Muscle of arm (tissue), 14 donors: ENCODE measurements at places on chromosomes 5 and 9.

- no peak for DNase-seq
Measured at GRCh38 chr5:89065919-89066318, 182.9 kb upstream of the MEF2C start.

DNA sequence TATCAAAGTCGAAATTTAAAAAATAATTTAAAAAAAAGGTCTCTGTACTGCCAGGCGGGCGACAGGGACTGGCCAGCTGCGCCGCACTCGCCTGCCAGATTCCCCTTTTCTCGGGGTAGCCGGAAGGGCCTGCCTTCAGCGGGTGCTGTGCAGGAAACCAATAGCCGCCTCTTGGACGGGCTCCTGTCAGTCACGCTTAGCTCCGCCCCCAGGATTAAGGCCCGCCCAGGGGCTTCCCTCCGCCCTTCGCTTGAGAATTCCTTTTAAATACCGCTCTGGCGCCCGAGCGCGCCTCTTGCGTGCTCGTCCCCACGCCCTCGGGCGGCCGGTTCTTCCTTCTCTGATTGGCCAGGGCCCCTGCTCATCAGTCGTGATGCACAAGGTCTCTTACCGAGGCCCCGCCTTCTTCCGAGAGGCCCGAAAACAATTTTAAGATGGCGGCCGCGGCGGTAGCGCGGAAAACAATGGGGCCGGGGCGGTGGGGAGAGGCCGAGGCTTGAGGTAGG lies at the start of gene MAML1:
MAML1 (plus strand) TSS at position 411 of the 506 bp plus-strand sequence. CDS start 291 bp downstream, outside the sequence.
- peak; percentile 100 for DNase-seq

DNA sequence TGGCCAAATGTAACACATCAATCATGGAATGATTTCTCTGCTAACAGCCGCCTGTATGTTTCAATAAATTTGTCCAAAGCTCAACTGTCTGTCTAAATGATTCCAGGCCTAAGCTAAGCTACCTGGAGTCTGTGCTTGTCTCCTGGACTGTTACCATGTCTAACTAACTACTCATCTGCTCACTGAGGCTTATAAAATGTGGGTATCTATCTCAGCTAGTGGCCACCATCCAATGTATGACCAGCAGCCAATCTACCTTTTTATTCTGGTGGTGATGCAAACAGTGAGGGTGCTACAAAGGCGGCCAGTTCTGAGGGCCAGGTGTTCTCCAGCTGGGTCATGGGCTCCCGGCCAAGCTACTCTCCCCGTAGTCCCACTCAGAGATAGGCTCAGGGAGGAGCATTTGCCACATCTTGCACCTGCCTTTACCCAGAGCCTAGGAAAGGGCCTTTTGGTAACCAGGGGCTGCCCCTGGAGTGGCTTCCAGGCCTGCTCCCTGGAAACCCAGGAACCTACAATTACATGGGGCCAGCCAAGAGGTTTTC lies 59.1 kb downstream of the PFDN1 start:
- DNase-seq: no peak

GRCh38 chr5:103298117-103298516 lies 39.6 kb downstream of the MACIR start:
- no peak for DNase-seq

DNA sequence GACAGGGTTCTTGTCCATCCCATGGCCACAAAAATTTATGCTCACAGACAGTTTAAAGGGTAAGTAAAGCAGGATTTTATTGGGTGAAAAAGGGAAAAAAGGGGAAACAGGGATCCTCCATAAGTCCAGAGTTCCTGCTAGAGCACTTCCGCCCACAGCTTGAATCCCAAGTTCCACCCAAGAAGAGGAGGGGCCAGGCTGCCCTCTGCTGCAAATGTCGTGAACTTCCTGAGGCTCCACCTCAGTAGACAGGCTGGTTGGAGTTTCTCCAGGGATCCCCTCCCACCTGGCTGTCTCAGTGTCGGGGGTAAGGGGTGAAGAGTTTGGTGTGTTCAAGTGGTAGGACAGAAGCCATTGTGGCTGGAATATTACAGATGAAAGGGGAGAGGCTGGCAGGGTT lies 275.0 kb upstream of the SGCD start:
- DNase-seq: no peak

DNA sequence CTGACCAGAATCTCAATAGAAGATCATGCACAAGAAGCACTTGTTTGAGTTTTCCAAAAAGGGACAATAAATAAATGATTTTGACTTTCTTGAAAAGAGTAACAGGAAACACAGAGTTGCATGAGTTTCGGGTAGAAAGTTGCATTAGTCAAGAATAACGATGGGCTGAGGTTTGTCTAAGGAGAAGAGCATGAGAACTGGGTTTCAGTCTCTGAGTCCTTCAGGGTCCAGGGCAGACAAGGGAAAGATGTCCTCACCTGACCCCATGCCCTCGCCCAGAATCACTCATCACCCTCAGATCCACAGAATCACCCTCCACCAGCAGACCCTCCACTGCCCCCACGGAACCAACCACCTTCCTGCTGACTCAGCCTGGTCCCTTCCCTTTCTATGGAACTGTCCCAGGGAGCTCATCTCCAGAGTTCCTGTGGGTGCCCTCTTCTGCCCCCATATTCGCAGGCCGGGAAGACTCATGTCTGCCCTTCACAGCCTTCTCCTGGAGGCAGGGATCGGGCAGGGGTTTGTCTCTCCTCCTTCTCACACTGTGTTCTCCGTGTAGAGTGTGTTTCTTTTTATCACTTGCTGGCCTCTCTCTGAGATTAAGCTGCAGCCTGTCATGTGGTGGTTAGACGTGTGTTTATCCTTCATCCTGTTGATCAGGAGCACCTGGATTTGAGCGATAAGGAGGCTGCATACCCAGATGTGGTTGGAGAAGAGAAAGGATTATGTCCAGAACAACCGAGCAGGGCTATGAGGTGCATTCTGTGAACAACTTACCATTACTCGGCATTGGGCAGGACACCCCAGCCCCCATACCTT lies 442.6 kb downstream of the MAT2B start:
- no peak for DNase-seq

- no peak for DNase-seq
Measured at GRCh38 chr5:95975703-95976102, 14.1 kb upstream of the ELL2 start.

DNA sequence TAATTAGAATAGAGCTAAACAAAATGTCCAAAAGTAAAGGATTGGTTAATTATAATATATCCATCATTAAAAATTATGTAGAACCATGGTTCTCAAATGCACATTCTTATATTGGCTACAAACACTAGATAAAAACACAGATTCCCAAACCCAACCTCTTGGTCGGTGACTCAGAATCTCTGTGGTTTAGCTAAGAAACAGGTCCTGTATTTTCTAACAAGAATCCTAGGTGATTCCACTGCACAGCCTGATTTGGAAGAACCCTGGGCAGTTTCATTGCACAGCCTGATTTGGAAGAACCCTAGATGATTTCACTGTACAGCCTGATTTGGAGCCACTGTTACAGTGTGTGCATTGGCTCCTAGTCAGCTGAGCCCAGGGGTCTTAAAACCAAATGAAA lies 67.9 kb downstream of the KIAA1958 start:
- no peak for DNase-seq

- DNase-seq: no peak
Measured at GRCh38 chr5:75716715-75717081, 539 bp downstream of the POC5 start.
